ENCODE measurements at places on chromosomes 4 and X.

DNA sequence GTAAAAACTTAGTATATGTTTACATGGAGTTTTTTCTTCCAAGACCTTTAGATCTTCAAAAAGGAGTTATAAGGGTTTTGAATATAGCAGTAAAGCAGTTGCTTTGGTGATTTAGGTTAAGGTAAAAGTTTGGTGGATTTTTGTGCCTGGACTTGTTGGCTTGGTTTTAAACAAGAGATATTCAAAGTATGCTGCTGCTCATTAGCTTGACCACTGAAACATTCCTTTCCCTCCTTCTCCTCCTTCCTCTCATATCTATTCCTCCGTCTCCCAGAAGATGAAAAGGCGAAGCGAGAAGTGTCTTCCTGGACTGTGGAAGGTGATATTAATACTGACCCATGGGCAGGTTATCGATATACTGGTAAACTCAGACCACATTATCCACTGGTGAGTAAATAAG lies 38.4 kb downstream of the METAP1 start:
- DNase-seq = no peak

DNA sequence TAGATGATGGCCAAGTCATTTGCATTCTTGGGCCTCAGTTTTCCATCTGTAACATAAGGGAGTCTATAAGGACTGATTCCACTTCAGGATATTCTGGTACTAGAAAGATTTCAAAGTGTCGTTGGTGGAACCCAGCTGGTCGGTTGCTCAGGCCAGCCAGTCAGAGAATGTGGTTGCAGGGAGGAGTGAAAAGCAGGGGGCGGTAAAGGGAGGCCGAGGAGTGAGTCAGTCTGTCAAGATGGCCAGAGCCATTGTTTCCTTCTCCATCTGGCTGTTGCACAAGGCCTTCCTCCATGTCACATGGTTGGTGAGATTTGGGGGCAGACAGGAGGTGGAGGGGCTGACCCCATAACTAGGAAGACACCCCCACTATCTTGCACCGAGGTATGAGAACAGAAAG lies 38.2 kb downstream of the STARD8 start:
- DNase-seq = no peak

- DNase-seq = no peak
Observed at GRCh38 chr4:16908377-16909021, 10.1 kb upstream of the LDB2 start.

- peak; percentile 96 for DNase-seq
Observed at GRCh38 chr4:8394061-8394519, 46.4 kb downstream of the ACOX3 start.

GRCh38 chrX:40104630-40104984 lies 6.8 kb upstream of the BCOR start:
- no peak for DNase-seq

DNA sequence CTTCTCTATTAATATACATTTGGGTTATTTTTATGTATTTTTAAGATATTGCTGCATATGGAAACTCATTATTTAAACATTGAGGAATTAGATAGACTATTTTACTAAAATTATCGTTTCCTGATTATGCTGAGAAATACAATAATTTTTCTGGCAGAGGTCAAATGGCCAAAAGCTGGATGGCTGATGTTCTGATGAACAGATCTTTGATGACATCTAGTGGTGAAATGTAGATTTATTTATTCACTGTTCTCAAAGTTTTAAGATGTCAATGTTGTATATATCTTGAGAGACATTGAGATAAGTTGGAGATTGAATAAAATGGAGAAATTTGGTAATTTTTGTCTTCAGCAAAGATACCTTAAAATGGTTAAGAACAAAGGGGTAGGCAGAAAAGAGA lies 96.2 kb downstream of the UGT8 start:
- DNase-seq = no peak

GRCh38 chr4:108533245-108533844 lies 87.0 kb upstream of the RPL34 start:
- no peak for DNase-seq

DNA sequence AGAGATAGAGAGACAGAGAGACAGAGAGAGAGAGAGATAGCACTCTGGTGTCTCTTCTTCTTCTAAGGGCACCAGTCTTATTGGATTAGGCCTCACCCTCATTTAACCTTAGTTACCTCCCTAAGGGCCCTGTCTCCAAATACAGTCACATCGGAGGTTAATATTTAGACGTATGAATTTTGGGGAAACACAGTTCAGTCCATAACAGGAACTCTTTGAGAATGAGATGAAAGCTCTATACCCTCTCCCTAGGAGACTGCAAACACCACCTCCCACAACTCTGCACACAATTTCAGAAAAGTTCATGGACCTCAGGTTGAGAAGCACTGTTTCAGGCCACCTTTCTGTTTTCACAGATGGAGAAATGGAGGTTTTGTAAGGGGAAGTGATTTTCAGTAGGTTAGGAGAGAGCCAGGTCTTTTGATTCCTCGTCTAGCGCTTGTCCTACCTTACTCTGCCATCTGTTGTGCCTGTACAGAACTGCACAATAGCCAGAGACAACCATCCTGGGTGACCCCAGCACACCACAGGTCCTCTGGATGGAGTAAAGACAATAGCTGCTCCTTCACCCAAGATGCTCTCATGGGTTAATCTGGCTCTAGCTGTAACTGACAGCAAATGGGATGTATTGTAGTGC lies 16.9 kb upstream of the LOC101059915 start:
- DNase-seq = no peak

GRCh38 chr4:139454111-139455045 lies at the start of gene RAB33B:
TSS of gene RAB33B (plus strand) at chr4:139454121. CDS start at chr4:139454196, 75 bp downstream.
- peak; percentile 79 for DNase-seq

DNA sequence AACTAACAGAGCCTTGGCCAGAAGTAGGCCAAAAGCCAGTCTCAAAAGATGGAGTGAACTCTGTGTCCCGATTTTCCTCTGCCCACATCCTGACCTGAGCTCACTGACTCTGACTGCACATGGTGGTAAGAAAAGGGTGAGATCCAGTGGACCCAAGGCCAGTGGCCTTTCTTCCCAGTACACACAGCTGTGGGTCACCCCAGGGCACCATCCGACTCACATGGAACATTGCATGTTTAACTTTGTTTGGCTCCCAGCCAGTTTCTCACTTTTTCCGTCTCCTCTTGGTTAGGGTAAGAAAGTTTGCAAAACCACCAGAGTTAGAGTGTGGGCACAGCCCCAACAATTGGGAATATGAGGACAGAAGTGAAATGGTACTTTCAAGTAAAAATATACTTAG lies 69.8 kb downstream of the GAB1 start:
- DNase-seq = no peak

- DNase-seq = no peak
Observed at GRCh38 chr4:78020677-78021076, 36.4 kb upstream of the FRAS1 start.

DNA sequence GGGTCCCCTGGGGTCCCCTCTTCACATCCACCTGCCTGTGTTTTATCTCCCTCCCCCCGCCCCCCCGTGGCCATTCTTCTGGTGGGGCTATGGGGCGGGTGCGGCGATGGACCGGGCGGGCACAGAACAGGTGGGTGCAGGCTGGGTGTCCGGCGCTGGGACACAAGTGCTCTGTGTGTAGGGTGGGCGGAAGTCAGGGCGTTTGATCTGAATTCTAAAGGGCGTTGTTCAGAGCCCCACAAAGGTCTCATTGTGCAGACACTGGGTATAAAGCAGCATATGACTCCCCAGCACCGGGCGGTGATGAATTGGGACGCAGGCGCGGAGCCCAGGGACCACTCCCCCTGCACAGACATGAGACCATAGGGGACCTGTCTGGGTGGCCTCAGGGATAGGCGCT lies at the start of gene GJB1:
Gene GJB1, plus strand, starts transcription at position 296 of the 400 bp plus-strand sequence. CDS start 484 bp downstream, outside the sequence.
- DNase-seq = no peak

DNA sequence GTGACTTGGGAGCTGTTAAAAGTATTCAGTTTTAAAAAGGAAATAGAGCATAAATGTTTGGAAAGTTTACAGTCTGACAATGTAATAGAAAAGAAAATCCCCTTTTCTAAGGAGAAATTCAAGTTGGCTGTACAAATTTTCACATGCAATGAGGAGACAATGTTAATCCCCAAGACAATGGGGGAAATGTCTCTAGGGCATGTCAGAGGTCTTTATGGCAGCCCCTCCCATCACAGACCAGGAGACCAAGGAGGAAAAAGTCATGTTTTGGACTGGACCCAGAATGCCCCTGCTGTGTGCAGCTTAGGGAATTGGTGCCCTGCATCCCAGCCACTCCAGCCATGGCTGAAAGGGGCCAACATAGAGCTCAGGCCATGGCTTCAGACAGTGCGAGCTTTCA lies 831.1 kb upstream of the ADGRL3 start:
- no peak for DNase-seq

GRCh38 chr4:168486912-168487281 lies 6.6 kb upstream of the DDX60L start:
- no peak for DNase-seq

Measured in AG09319 (cell line).